ENCODE measurements at places on chromosomes 13 and 19. TPM values are rescaled to one million over a fixed set of nuclear protein-coding genes. Genes with fewer than 3 reads are reported as not detected.

DNA sequence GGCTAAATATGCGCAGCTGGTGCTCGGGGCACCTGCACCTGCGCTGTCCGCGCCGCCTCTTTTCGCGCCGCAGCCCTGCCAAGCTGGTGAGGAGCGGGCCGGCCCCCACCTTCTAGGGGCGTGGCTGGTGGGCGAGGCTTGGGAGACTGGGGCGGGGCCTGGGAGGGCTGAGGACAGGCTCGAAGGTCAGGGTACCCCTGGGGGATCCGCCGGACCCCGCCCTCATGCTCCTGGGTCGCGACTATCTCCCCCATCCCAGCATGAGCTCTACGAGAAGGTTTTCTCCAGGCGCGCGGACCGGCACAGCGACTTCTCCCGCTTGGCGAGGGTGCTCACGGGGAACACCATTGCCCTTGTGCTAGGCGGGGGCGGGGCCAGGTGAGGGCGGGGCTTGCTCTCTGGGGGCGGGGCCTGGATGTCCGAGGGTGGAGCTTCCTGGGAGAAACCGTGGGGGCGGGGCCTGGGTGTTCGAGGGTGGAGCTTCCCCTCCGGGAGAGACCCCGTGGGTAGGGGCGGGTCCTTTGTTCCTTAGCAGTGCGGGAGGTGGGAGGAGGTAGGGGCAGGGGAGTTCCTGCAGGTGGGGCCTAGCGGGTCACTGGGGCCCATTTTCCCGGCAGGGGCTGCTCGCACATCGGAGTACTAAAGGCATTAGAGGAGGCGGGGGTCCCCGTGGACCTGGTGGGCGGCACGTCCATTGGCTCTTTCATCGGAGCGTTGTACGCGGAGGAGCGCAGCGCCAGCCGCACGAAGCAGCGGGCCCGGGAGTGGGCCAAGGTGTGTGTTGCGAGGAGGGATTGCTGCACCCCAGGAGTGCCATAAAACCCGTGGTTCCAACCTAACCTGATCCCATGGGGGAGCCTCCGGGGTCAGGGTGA is 19.7 kb downstream of the PNPLA6 start:
- DNase-seq = no peak

DNA sequence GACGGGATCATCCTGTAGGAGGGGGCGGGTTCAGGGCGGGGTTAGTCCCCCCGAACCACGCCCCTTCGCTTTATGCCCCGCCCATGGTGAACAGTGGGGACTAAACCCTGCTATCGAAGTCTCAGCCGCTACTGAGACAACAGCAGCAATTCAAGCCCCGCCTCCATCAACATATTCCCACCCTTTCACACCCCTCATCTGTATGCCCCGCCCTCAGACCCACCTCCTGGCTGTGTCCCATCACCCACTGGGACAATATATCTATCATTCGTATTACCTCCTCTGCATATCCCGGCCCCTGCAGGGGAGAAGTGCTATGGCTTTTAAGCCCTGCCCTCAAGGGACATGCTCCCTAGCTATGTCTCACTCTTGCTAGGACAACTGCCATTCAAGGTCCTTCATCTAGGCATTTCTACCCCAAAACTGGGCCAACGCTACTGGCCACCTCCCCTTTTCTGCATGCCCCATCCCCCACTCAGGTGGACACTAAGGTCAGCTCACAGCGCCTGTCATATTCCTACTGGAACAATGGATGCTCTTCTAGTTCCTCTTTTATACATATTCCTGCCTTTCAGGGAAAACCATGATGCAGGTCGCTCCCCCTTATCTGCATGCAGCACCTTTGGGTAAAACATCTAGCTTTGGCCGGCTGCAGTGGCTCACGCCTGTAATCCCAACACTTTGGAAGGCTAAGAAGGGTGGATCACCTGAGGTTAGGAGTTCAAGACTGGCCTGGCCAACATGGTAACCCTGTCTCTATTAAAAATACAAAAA is 11.9 kb downstream of the LRFN1 start:
- DNase-seq = no peak

Gene CD22
- 21.1 TPM for total RNA-seq

- no peak for DNase-seq
These were observed 14.2 kb downstream of the TUBGCP3 start for GRCh38 chr13:112573710-112574109.

GRCh38 chr19:58568453-58569130 is 4.5 kb downstream of the MZF1 start:
- DNase-seq = no peak

DNA sequence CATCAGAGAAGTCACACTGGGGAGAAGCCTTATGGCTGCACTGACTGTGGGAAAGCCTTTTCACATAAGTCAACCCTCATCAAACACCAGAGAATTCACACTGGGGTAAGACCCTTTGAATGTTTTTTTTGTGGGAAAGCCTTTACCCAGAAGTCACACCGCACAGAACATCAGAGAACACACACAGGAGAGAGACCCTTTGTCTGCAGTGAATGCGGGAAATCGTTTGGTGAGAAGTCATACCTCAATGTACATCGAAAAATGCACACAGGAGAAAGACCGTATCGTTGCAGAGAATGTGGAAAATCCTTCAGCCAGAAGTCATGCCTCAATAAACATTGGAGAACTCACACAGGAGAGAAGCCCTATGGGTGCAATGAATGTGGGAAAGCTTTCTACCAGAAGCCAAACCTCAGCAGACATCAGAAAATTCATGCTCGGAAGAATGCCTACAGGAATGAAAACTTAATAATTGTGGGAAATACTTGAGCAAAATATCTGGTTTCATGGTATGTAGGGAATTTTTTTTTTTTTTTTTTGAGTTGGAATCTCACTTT is 30.7 kb downstream of the ZNF793 start:
- no peak for DNase-seq

GRCh38 chr13:33728271-33729037 is 89.5 kb upstream of the RFC3 start:
- DNase-seq = no peak

Gene PRKACA
- total RNA-seq = 54.7 TPM

Gene KLK11
- total RNA-seq = not detected

Gene AKAP8
- total RNA-seq = 74.2 TPM

Gene SYCN
- total RNA-seq = not detected

DNA sequence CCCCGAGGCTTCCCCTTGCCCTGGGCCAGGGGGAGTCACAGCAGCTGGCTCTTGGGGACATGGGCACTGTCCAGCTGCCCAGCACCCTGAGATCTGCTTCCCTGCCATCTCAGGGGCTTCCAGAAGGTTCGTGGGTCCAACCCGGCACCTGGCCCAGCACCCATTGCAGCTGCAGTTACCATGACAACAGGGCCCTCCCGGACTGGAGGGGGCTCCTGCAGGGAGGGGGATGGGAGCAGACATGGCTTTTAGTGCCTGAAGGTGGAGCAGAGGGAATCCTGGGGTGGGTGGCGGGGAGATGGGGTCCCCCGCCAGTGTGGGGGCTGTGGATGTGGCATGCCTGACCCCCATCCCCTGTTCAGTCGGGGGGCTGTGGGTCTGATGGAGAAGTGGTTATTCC is 14.7 kb downstream of the PIN1 start:
- DNase-seq = no peak

GRCh38 chr19:4571305-4571917 is 11.9 kb upstream of the SEMA6B start:
- no peak for DNase-seq

Data from naive thymus-derived CD8-positive, alpha-beta T cell (primary cell).